ENCODE measurements at places on chromosomes 6 and 20.

GRCh38 chr6:87922947-87923330 lies 124.7 kb upstream of the SPACA1 start:
- no peak for DNase-seq

GRCh38 chr20:20024942-20025341 lies 7.8 kb downstream of the NAA20 start:
- DNase-seq = peak; percentile 21

GRCh38 chr6:11983306-11983705 lies 28.8 kb upstream of the HIVEP1 start:
- DNase-seq = no peak

DNA sequence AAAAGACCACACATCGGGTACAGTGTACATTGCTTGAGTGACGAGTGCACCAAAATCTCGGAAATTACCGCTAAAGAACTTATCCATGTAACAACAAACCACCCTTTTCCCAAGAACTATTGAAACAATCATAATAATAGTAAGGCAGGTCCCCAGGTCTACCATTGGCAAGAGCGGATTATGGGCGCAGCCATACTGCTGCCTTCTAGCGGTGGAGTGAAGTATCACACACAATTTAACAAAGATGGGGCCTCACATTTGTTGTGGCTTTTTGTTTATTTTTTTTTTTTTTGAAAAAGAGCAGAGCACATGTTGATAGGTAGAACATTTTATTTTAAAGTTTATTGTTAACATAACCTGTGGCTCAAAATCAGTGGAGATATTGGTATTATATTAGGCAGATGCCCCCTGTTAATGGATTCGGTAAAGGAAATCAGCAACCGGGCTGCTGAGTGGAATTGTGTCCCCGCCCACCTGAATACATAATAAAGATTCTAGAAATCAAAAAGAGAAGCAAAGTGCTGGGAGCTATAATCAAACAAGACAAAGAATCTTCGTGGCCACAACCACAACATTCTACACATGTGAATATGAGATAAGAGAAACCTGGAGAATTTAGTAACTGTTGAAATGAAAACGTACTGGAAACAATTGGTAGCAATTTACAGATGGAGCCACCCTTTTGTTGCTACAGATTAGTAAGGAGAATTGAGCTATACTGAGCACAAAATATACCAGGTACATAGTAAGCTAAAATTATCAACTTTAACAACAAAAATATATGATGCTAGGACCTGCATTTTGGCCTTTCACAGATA lies 94.2 kb upstream of the EXOC2 start:
- DNase-seq = no peak

- no peak for DNase-seq
Measured at GRCh38 chr20:22382742-22383141, 201.6 kb downstream of the FOXA2 start.

DNA sequence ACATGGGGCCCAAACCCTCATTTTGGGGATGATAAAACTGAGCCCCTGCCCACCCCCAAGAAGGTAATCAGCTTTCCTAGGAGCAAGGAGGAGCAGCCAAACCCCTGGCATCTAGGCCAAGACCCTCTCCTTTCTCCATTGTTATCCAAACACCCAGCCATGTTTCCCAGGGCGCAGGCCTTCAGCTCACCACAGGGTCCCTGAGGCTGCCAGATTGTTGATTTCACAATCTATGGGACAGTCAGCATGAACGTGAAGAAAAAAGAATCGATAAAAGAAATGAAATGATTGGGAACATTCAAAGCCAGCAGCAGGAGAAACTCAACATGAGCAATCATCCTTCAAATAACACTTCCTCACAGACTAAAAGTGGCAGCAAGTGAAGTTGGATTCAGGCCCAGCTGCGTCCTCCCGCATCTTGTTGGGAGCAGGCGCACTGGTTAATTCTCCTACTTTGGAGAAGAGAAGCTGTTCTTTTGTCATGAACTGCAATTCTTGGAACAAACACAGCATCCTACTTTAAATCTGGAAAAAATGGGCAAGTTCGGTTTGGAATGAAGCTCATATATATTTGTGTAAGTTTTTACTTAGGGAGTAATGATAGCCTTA lies 241.8 kb upstream of the PRDM1 start:
- no peak for DNase-seq

GRCh38 chr6:90397929-90398674 lies 101.5 kb upstream of the BACH2 start:
- no peak for DNase-seq

DNA sequence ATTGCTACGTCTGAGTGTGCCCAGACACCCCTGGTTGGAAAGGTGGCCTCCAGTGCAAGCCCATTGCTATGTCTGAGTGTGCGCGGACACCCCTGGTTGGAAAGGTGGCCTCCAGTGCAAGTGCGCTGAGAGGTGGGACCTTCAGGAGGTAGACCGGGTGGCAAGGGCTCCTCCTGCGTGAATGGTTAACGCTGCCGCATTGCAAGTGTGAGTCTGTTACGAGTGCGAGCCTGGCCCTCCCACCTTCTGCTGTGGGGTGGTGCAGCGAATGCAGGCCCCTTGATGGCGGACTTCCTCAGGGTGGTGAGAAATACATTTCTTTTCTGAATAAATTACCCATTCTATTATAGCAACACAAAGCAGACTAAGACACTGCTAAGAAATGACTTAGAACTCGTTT lies 208.8 kb downstream of the DLL1 start:
- no peak for DNase-seq

GRCh38 chr20:21213691-21214090 lies 87.8 kb downstream of the KIZ start:
- DNase-seq = no peak

- DNase-seq = no peak
Measured at GRCh38 chr20:53894707-53895384, 175.5 kb downstream of the BCAS1 start.

- DNase-seq = no peak
Measured at GRCh38 chr6:127869772-127870404, 31.0 kb downstream of the THEMIS start.

DNA sequence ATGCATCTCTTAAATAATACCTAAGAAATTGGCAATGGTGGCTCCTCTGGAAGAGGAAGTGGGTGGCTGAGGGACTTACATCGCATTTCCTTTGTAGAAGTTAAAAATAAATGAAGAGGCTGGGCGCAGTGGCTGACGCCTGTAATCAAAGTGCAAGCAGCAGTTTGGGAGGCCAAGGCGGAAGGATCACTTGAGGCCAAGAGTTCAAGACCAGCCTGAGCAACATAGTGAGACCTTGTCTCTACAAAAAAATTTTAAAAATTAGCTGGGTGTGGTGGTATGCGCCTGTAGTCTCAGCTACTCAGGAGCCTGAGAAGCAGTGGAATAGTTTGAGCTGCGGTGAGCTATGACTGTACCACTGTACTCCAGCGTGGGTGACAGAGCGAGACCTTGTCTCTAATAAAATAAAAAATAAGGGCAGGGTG lies 12.2 kb upstream of the NCOA3 start:
- DNase-seq = no peak

DNA sequence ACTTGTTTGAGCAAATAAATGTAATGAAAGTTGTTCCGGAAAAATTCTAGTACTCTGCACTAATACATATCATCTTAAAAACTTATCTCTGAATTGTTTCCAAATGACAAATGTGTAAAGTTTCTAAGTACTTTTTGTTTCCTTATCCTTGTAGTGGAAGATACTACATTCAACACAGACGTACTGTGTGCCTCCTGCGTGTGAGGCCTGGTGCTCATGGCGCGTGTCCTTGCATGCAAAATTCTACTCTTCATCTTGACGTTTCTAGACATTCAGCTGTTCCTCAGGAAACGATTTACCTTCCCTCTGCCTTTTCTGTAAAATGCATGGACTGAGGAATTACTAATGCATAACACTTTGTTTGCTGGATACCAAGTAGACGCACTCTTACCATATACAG lies 11.5 kb downstream of the DLL1 start:
- DNase-seq = no peak

DNA sequence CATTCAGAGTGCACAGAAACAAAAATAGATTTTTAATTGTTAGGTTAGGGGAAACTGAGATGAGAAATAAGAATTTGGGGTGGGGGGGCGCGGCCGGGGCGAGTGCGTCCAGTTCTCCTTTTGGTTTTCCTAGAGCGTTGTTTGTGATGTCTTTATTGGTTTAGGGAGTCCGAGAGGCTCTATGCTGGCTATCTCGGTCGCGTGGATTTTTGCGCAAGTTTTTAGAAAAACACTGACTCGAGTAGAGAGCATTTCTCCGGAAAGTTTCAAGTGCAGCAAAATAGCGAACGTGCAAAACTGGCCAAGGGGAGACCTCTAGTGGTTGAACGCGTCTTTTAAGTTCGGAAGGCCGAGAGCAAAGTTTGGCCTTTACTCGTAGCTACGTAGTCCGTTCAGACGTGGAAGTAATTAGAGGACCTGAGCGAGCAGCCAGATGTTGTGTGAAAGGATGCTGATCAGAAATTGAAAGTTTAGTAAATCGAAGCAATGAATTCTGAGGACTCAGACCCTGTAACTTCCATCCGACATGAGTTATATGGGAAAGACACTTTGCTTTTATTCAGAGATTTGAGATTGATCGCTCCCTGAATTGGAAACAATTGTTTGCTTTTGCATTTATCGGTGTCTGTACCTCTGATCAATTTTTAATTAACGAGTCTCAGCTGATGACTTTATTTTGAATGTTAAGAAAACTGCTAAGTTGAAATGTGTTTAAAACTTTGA lies 2.7 kb downstream of the L3MBTL3 start:
- DNase-seq = peak; percentile 78

GRCh38 chr20:43963233-43963632 lies 48.6 kb downstream of the TOX2 start:
- DNase-seq = no peak

DNA sequence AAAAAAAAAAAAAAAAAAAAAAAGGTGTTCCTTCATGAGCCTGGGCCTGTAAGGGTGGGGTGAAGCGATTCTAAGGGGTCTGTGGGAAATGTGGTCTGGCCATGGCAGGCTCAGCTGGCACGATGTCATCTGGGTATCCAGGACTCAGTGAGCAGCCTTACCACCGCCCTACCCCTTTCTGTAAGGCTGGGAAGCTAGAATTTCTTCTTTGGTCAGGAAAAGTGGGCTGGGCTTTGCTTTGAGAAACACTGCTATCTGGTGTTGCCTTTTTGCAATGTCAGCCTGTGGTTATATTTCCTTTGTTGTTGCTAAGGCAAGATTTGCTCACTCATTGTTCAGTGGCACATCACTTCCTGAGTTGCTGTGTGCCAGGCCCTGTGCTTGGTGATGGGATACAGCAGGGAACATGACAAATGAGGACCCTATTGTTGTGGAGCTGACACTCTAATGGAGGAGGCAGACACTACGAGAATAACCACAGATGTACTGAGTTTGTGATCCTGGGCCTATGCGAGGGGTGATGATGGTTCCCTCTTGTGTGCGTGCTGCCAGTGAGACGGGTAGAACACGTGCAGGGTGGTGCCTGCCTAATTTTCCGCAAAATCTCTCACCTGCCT lies 45.9 kb upstream of the ZNFX1 start:
- DNase-seq = peak; percentile 52

DNA sequence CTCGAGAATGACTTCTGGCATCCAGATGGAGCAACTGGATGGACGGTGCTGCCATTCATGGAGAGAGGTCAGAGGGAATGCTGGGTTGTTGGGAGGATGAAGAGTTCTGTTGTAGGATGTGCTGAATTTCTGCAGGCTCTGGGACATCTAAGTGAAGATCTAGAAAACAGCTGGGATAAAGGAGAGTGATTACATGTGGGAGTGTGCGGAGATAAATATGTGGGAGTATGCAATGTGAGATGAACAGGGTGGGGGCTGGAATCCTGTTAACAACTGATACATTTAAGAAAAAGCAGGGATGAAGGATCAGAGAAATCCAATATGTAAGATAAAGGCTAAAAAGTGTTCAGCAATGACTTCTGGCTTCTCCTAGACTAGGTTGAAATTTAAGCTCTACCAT lies 43.1 kb downstream of the FAXC start:
- DNase-seq = no peak

- DNase-seq = no peak
Measured at GRCh38 chr6:123042401-123042800, 46.4 kb downstream of the CLVS2 start.

DNA sequence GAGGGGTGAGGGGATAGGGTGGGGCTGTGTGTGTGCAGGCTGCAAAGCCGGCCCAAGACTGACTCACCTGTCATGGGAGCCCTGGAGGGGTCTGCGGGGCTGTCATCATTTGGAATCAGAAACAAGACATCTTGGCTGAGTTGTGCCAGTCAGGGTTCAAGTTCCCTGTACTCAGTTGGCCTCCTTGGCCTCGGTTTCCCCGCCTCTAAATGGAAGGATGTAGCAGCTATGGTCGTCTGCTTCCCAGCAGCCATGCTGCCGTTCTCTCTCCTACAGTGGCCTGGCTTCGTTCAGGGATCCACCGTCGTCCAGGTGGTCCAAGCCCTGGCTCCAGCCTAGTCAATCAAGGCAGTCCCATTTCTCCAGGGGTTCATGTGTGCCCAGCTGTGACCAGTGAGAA lies 83.6 kb upstream of the PMEPA1 start:
- no peak for DNase-seq

DNA sequence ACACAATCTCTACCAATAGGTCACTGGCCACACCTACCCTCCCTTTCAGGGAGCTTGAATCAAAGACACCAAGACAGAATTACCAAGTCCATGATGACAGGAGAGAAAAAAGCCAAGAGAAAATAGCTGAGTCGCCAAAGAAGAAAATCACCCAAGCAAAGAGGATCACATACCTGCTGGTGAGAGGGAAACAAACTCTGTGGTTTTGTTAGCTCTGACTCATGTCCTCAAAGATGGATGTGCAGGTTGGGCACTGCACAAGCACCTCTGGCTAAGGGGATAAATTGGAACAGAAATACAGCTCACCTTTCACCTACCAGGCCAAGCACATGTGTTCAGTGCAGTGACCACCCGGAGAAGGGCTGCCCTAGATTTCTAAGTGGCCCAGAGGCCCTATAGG lies 114.8 kb downstream of the TFAP2A start:
- DNase-seq = no peak

- peak; percentile 75 for DNase-seq
Measured at GRCh38 chr20:4720041-4720976, 1.4 kb upstream of the PRND start.

DNA sequence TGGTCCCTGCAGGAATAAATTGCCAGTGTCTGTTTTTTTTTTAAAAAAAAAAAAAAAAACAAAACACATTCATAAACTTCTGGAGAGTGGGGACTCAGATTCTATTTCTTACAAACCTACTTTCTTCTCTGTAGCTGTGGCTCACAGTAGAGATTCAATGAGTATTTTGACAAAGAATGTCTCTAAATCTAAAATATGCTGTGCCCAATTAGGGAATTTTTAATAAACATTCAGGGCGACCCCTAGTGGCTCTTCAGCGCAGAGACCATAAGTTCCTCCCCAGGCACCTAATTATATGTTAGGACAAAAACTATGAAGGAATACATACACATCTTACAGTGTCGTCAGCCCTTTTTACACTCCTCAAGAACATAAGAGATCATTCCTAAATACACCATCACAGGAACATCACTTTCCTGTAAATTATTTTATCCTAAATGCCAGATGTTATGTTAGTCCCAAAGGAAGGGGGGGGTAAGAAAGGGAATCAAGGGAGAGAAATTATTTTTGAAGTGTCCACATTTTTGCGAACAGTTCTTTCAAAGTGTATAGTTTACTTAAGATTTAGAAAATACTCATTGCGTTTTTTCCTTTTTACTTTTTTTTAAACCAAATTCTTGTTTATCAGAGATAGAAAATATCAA lies 21.8 kb upstream of the NAA20 start:
- DNase-seq = no peak
